ENCODE measurements at places on chromosomes 2 and 18.
A peak's percentile ranks its signal among the peaks of the same experiment; 100 is the strongest.

GRCh38 chr2:172361360-172361759, 66.0 kb upstream of the ITGA6 start:
- no peak for DNase-seq

GRCh38 chr2:3183766-3184165, 193.9 kb downstream of the EIPR1 start:
- no peak for DNase-seq

- no peak for DNase-seq
These were observed 154.3 kb upstream of the FN1 start for GRCh38 chr2:215590010-215590745.

DNA sequence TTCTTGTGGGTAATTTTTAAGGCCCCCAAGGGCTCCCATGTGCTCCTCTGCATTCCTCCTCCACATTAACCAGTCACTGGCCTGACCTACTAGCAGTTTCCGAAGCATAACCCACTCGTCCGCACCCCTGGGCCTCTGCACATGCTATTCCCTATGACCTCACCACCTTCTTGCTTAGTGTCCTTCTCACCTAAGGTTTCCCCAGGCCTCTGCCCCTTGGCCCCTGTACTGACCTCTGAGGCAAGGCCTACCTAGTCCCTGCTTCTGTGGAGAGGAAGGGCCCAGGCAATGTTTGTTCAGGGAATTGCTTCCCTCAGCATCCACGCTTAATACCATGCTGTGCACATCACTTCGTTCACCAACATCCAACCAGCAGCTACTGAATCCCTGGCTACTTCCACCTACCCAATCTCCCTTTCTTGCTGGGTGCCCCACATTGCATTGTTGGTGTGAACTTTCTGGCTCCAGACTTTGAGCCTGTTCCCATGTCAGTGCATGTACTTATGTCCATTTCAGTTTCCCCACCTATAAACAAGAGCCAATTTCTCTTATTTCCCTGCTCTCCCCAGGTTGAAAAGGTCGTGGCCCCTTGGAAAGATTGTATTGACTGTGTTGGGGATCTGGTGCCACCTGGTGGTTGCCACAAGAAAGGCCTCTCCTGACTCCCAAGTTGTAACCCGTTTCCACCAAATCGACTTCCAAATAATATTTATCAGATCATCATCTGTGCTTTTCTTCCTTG, 19.2 kb upstream of the TMEM177 start:
- peak; percentile 49 for DNase-seq

DNA sequence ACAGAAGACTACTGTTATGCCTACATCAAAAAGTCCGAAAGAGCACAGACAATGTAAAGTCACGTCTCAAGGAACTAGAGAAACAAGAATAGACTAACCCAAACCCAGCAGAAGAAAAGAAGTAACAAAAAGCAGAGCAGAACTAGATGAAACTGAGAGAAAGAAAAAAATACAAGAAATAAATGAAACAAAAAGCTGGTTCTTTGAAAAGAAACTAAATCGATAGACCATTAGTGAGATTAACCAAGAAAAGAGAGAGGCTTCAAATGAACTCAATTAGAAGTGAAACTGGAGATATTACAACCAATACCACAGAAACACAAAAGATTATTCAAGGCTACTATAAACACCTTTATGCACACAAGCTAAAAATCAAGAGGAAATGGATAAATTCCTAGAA, 271.8 kb downstream of the MBD2 start:
- no peak for DNase-seq
